ENCODE measurements at places on chromosomes 7 and 10. TPM values are rescaled to one million over a fixed set of nuclear protein-coding genes. Genes with fewer than 3 reads are reported as not detected.

DLX6 gene
- not detected for total RNA-seq

HABP2 gene
- total RNA-seq: not detected

CNNM2 gene
- total RNA-seq: 14.2 TPM

PLA2G12B gene
- not detected for total RNA-seq

RPP38 gene
- 15.5 TPM for total RNA-seq

AKR1D1 gene
- not detected for total RNA-seq

MYL7 gene
- 0.44 TPM for total RNA-seq

FAM24B gene
- total RNA-seq: 0.66 TPM

MYOZ1 gene
- total RNA-seq: not detected

ZCWPW1 gene
- total RNA-seq: 0.43 TPM

AMPH gene
- 0.22 TPM for total RNA-seq

C10orf105 gene
- under 0.01 TPM for total RNA-seq

CYP3A7 gene
- not detected for total RNA-seq

OR2A12 gene
- total RNA-seq: not detected

SPDYE2 gene
- total RNA-seq: not detected

FAM180A gene
- total RNA-seq: 0.22 TPM

NXPH1 gene
- not detected for total RNA-seq

SPDYE2B gene
- total RNA-seq: not detected

STEAP4 gene
- under 0.01 TPM for total RNA-seq

COL26A1 gene
- not detected for total RNA-seq
